ENCODE measurements at places on chromosomes 13 and 19.

- DNase-seq, result no peak
Observed at GRCh38 chr19:43152214-43152613, 34.1 kb downstream of the PSG5 start.

- DNase-seq, result no peak
Observed at GRCh38 chr13:48511621-48512230, 21.2 kb downstream of the RCBTB2 start.

DNA sequence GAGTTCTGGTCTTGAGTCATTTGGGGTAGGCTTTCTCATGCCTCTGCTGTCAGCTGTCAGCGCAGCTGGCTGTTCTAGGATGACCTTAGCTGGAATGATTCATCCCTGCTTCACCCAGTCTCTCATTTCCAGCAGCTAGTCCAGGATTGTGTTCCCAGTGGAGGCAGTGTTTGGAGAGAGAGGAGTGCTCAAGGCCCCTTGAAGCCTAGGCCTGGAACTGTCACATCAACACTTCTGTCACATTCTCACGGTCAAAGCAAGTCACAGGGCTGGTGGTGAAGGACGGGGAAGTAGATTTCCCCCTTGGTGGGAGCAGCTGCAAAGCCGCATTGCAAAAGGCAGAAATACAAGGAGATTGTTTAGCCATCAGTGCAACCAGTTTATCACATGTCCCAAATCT is 15.2 kb downstream of the TPT1 start:
- no peak for DNase-seq

DNA sequence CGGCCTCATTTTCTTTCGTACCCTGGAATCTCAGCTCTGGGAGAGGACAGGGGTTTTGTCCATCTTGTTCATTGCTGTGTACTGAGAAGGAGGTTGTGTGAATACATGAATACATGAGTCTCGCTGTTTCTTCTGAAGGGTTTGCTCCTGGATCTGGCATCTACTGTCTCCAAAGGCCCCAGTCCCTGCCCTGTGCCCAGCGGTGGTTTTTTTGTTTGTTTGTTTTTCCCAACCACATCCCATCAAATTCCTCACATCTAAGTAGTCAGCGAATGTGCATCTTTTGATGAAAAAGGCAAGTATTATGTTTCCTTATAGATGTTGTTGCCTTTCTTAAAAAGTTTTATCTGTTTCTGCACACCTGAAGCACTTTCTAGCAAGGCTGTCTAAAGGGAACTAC is 12.5 kb downstream of the DCAF15 start:
- DNase-seq, result no peak

DNA sequence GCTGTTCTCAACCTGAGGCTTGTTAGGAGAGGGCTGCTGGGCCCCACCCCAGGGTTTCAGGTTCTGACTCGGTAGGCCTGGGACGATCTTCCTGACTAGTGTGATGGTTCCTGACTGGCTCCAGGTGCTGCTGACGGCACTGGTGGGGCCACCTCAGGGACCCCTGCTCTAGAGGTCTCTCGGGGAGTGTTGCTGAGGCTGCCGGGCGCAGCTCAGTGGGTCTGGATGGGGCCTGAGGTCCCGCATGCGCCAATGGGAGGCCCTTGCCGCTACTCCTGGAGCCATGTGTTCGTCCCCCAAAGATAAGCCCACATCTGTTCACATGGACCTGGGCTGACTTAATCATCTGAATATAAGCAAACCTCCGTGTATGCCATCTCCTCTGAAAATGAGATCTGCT is 133.0 kb downstream of the ATP11A start:
- no peak for DNase-seq

GRCh38 chr19:44050740-44051649 is 841 bp upstream of the ZNF223 start:
- DNase-seq, result no peak

GRCh38 chr19:49056101-49056901 is 1.2 kb downstream of the CGB7 start:
- peak; percentile 14 for DNase-seq

GRCh38 chr13:81388400-81388799 is 1047.5 kb upstream of the SPRY2 start:
- no peak for DNase-seq

- no peak for DNase-seq
Observed at GRCh38 chr13:50409220-50409619, 394.0 kb downstream of the KCNRG start.

GRCh38 chr19:53246498-53246897 is 8.2 kb downstream of the ZNF677 start:
- no peak for DNase-seq

DNA sequence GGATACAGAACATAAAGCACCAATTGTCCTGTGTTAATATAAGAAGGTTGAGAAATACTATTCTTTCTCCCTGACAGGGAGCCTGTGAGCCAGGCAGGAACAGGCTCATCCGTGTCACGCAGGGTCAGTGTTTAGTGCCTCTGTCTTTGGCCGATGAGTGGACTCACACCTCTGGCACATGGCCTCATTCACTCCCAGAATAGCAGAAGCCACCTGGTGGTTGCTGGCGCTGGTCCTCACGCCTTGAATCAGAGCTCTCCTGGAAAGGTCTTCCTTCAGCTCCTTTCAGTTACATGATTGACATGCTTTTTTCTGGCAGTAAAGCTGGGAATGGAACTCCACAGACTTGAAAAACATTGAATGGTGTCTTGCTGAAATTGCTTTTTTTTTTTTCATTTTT is 28.1 kb upstream of the SIAH3 start:
- no peak for DNase-seq

DNA sequence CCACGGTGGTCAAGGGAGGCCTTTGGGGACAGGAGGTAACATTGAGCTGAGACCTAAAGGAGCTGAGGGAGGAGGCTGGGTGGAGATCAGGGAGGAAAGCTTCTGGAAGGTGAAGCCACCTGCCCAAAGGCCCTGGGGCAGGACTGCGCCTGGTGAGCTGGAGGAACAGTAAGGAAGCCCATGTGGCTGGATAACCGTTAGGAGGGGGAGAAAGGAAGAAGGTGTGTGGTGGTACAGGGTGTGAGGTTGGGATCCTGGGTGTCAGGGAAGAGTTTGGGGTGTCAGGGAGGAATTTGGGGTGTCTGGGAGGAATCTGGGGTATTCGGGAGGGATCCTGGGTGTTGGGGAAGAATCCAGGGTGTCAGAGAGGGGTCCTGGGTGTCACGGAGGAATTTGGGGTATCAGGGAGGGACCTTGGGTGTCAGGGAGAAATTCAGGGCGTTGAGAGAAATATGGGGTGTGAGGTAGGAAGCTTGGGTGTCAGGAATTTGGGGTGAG is 695 bp downstream of the TICAM1 start:
- no peak for DNase-seq

DNA sequence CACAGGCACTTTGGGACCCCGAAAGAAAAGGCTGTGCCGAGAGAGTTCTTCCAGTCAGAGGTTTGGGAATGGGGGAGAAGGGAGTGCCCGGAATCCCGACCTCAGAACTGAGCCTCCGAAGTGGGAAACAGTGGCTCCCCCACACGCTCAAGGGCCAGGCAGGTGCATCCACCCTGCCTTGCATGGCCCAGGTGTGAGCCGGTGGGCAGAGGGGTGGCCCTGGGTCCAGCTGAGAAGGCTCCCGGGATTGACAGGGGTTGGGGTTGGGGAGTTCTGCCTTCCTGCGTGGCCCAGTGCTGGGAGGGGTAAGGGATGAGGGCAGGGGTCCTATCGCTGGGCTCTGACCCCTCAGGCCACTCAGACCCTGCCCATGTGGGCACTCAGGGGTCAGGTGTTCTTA is 163.5 kb upstream of the TUBA3C start:
- no peak for DNase-seq

- DNase-seq, result no peak
Observed at GRCh38 chr13:97354808-97355207, 79.2 kb upstream of the RAP2A start.

DNA sequence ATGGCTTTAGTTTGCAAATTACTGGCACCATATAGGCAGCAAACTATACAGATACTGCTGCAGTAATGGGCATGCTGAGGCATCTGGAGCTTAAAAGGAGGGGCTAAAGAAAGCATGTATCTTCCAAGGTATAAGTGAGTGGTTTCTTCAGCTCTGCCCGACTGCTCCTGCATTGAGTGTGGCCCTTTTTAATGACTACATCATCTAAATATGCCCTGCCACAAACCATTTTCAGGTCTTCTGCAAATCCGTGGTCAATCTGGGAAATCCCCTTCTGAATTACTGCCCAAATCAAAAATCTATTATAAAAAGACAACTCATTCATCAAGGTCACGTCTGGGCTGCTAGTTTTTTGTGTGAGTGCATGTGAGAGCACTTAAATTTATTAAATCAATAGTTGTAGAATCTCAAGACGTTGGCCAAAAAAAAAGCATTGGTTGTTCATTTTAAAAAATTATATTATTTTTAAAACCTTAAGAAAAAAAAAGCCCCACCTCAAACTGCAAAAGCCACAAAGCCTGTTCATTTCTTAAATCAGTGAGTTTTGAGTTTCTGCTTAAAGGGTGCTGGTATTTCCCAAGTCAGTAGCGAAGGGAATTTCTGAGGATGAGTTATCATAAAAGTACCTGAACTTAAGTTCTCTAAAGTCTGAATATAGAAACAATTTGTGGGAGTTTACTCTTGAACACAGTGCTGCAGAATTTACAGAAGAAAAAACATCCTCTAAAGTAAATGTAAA is 16.3 kb downstream of the LCP1 start:
- DNase-seq, result peak; percentile 30

GRCh38 chr13:30196025-30196424 is 111.3 kb downstream of the KATNAL1 start:
- DNase-seq, result no peak

DNA sequence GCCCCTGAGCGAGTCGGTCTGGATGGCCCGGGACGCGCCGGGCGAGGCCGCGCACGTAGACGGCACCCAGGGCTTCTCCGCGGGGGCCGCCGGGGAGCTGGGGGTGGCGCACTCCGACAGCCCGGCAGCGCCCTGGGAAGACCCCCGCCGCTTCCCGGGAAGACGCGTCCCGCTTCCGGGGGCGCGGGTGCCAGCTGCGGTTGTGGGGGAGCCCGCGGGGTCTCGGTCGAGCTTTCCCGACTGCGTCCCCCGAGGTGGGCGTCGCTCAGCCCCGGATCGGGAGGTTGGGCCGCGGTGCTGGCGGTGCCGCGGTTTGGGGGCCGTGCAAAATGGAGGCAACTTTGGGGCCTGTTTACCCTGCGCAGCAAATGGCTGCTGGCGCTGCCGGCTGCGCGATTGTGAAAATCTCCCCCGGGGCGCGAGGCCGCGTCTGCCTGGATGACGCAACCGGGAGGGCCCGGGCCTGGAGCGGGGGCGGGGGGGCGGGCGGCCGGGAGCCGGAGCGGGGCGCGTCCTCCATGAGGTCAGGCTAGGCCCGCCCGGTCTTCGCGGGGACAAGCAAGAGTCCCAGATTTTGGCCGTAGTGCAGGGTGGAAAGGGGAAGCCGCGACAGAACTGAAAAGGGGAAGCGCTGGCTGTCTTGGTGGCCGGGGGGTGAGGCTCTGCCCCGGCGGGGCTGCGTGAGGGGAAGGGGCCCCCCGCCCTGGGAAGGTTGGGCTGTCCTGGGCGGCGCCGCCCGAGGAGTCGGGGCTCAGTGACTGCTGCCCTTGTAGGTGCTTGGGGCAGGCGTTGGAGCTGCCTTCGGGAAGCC is 11.3 kb downstream of the PEAK3 start:
- DNase-seq, result peak; percentile 62

DNA sequence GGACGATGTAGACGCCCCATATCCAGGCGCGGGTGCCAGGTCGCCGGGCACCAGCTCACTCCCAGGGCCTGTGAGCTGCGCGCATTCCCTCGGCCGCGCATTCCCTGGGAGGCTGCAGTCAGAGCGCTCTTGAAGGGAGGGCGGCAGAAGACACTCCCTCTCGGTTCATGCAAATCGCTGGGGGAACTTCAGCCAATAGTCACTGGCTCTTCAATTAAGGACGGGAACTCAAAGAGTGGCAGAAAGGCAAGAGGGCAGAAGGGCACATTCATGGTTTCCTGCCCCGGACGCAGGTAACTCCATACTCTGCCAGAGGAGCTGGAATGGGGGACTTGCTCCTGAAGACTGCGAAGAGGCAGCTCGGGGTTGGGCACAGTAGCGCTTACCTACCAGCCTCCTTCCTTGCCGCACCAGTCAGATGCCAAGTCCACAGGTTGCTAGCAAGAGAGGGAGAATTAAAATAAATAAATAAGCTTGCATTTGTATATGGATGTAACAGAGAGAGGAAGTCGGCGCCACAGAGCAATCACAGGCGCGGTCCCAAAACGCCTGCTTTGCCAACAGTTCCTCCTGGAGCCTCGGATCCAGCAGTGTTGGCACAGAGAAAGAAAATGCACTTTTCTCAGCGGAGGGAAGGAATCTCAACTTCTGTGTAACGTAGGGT is 459 bp downstream of the PCDH20 start:
- DNase-seq, result no peak

- no peak for DNase-seq
Observed at GRCh38 chr19:15276620-15277215, 44.5 kb upstream of the EPHX3 start.
